ENCODE measurements at places on chromosomes 2 and 18. TPM values are rescaled to one million over a fixed set of nuclear protein-coding genes. Genes with fewer than 3 reads are reported as not detected.

The LAMA3 gene
- 7.4 TPM for total RNA-seq

The STAT4 gene
- total RNA-seq, result 1.2 TPM

The RAB17 gene
- 0.83 TPM for total RNA-seq

The ABHD1 gene
- total RNA-seq, result under 0.01 TPM

The ZSWIM2 gene
- total RNA-seq, result not detected

The ST8SIA3 gene
- total RNA-seq, result not detected

The CCT4 gene
- 162 TPM for total RNA-seq

The SERPINB12 gene
- total RNA-seq, result not detected

The DLGAP1 gene
- 3.1 TPM for total RNA-seq

The PLCD4 gene
- 11.8 TPM for total RNA-seq

The MYOM1 gene
- 0.15 TPM for total RNA-seq

The PUM2 gene
- 44.1 TPM for total RNA-seq

The TNFAIP6 gene
- total RNA-seq, result 32.4 TPM

The ASB18 gene
- total RNA-seq, result not detected

The ASNSD1 gene
- total RNA-seq, result 82.2 TPM

Data from smooth muscle cell of trachea (primary cell).